ENCODE measurements at places on chromosomes 3 and 15. TPM values are rescaled to one million over a fixed set of nuclear protein-coding genes. Genes with fewer than 3 reads are reported as not detected.

The SH3GL3 gene
- 0.63 TPM for total RNA-seq

The PLSCR2 gene
- not detected for total RNA-seq

The TMEM212 gene
- not detected for total RNA-seq

- no peak for DNase-seq
Measured at GRCh38 chr3:171054921-171055320, 28.4 kb upstream of the SLC2A2 start.

- no peak for DNase-seq
Measured at GRCh38 chr3:5231487-5231886, 44.0 kb downstream of the EDEM1 start.

The SLC2A2 gene
- total RNA-seq, result not detected

DNA sequence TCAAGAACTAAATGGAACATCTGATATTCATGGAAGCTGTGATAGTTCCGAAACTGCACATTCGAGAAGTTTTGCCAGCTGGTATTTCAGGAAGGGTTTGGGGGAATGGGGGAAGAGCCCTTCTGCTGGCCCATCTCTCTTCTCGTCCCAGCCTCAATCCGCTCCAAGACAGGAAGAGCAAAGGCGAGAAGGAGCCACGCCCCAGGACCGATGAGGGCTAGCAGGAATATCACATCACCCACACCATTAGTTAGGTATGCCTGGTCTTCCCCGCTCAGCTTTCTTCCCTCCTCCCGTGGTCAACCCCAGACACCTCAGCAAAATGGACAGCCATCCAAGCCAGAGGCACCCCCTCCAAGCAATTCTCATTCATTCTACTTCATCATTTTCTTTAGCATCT lies 14.9 kb upstream of the PCSK6 start:
- DNase-seq, result no peak

The KBTBD13 gene
- 2.6 TPM for total RNA-seq

DNA sequence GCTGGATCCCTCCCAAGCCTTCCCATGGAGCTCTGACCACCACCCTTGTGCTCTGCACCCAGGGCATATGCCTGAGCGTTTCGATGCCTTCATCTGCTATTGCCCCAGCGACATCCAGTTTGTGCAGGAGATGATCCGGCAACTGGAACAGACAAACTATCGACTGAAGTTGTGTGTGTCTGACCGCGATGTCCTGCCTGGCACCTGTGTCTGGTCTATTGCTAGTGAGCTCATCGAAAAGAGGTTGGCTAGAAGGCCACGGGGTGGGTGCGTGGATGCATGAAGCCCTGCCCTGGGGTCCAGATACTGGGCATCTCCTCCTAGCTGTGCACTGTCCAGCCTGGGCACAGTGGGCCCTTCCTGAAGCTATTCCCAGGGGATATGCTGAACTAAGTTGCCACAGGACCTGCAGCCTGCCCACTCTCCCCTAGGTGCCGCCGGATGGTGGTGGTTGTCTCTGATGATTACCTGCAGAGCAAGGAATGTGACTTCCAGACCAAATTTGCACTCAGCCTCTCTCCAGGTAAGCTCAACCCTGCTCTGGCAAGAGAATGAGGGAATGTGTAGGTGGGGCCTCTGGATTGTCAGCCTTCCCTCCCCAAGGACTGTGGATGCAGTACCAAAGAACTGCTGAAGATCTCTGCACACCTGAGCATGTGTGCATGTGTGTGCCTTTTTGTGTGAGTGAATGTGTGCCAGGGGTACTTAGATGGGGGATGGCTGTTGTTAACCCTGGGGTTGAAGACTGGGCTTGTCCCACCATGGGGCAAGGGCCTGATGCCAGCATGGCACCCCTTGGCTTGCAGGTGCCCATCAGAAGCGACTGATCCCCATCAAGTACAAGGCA lies 2.1 kb downstream of the MYD88 start:
- DNase-seq, result no peak
